ENCODE measurements at places on chromosomes 6 and 20.

GRCh38 chr20:64247307-64247618 lies 8.3 kb upstream of the PCMTD2 start:
- DNase-seq = no peak

DNA sequence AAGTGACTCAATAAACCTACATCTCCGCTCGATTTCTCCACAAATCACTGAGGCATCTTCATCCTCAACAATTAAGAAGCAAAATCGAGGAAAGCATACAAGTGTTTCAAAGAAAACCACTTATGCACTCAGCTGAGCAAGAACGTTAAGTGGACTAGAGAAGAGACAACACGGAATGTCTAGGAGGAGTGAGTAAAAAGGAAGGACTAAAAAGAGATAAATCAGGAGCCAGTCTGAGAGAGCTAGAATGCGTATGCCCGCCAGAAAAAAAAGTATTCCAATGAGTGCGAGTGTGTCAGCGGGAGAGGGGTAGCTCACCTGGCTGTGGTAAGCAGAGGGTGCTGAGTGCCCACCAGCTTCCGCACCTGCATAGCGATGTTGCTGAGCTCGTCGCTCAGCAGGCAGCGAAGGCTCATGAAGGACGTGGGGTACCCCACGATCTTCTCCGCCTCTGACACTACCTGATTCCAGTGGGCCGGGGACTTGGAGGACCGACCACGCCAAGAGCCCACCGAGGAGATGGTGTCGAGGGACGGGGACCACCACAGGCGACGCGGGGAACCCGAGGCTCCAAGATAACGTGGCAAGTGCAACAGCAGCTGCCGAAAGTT lies 587 bp downstream of the PDSS2 start:
- DNase-seq = no peak

- no peak for DNase-seq
These were observed 46.5 kb downstream of the ALDH8A1 start for GRCh38 chr6:134903448-134903847.

GRCh38 chr6:121498481-121499276 lies 63.2 kb downstream of the GJA1 start:
- no peak for DNase-seq

GRCh38 chr6:15906420-15907016 lies 222.4 kb upstream of the MYLIP start:
- DNase-seq = no peak

GRCh38 chr20:4227085-4227821 lies 211.9 kb upstream of the RNF24 start:
- no peak for DNase-seq

- no peak for DNase-seq
These were observed 31.5 kb upstream of the IRAK1BP1 start for GRCh38 chr6:78835817-78836216.

DNA sequence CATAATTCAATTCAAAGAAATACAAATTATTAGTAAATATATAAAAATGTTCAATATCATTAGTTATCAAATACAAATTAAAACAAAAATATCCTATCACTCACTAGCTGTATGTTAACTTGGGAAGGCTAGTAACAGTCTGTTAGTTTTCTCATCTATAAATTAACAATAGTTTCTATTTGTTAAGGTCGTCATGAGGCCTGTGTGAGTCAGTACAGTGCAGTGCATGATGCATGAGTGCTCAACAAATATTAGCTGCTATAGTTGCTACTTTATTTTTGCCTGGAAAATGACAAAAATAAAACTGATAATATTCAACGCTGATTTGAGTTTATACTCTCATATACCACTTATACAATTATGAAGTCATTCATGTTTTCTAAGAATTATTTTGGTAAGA lies 401.6 kb upstream of the RUNX2 start:
- no peak for DNase-seq

DNA sequence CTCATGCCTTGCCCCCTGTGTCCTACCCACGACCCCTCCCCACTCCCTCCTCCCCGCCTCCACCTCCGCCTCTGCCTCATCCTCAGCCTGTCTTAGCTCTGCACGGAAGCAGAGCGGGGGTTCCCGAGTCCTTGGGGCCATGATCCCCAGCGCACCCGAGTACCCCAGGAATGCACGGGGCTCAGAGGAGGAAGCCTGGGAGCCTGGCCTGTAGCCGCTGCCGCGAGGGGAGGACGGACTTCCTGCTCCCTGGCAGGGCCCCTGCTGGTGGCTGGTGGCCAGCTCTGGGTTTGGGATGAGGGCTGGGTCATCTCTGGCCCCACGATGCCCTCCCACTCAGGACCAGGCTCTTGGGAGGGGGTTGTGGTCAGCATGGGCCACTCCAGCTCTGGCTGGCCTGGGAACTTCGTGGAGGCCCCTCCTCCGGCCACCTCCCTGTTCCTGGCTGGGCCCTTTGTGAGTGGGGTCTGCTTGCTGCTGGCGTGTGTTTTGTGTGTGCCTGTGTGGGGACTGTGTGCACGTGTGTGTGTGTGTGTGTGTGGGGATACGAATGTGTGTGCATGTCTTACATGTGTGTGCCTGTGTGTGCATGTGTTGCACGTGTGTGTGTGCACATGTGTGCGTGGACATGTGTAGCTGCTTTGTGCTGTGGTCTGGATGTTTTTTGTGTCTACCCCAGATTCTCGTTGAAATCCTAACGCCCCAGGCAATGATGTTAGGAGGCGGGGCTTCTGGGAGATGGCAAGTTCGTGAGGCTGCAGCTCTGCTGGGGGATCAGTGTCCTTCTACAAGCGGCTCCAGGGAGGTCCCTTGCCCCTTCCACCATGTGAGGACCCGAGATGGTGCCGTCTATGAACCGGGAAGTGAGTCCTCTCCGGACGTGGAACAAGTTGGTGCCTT lies 1.3 kb upstream of the RBBP8NL start:
- no peak for DNase-seq

GRCh38 chr20:58636983-58637421 lies 14.1 kb upstream of the STX16 start:
- DNase-seq = no peak
